ENCODE measurements at places on chromosomes 12 and 14. TPM values are rescaled to one million over a fixed set of nuclear protein-coding genes. Genes with fewer than 3 reads are reported as not detected.

DNA sequence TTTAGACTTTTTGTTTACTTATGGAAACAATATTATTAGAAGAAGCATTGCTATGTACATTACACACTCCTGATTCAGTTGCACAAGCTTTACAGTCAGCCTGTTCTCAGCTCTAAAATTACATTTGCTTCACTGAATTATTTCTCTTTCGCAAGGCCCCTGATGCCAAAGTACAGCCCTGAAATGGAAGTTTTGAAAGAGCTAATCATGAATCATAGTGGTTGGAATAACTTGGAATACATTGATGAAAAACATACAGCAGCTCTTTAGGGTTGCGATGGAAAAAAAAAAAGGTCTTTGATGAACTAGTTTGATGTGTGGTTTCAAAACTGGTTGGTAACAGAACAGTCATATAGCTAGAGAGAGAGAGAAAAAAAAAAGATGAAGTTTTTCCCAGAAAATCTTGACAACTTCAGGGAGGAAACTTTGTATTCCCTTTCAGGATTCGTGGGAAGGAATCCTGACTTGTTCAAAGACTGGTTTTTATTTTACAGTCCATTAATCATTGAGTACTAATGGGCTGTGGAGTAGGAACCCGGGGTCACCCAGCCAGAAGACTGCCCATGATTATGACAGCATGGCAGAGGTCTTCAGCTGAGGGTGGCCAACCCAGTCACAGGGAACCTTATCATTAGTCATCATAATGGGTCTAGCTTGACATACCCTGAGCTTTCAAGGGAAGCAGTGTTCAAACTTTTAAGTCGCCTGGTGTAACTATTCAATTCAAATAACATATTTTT, 460.1 kb downstream of the NAV3 start:
- DNase-seq = no peak

DNA sequence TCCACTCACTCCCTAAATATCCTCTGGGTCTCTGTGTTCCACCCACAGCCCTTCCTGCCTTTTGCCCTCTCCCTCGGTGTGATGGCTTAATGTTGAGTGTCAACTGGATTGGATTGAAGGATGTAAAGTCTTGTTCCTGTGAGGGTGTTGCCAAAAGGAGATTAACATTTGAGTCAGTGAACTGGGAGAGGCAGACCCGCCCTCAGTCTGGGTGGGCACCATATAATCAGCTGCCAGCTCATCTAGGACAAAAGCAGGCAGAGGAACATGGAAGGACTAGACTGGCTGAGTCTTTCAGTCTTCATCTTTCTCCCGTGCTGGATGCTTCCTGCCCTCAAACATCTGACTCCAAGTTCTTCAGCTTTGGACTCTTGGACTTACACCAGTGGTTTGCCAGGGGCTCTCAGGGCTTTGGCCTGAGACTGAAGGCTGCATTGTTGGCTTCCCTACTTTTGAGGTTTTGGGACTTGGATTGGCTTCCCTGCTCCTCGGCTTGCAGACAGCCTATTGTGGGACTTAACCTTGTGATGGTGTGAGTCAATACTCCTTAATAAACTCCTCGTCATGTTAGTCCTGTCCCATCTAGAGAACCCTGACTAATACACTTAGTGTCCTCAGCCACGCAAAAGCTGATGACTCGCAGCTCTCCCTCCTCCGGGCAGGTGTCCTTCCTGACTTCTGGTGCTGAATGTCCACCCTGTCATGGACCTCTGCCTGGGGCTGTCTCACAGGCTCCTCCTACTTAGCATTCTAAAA, 5.9 kb downstream of the DGLUCY start:
- no peak for DNase-seq

ZNF385A gene
- 16.5 TPM for polyA plus RNA-seq

- no peak for DNase-seq
Measured at GRCh38 chr12:64688219-64688618, 71.0 kb downstream of the GNS start.

DNA sequence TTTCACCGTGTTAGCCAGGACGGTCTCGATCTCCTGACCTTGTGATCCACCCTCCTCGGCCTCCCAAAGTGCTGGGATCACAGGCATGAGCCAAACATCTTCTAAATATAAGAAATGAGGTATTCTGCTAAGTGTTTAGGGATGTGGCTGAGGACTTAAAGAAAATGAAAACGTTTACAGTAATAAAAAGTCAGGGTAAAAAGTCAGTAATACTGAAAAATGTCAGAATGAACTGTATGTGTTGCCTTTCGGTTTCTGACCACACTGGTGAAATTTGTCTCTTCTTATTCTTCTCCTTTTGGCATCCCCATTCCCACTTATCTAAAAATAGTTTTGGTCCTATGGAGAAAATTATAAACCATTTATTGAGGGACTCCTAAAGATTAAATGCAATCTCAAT, 20.5 kb downstream of the TMEM116 start:
- DNase-seq = no peak

DNA sequence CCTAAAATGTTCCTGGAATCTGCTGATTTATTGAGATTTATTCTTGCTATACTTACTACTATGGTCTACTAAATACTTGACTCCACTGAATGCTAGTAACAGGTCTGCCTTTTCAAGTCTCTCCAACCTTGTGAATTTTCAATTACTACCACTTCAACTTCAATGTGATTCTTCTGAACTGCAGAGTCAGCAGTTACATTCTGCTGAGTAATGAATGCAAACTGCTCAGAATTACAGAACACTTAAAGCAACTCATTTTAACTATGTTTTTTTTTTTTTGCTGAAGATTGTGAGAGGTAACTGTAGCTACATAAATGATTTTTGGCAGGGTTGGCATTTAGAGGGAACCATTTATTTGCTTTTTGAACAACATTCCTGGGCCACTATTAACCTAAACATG, 41.8 kb downstream of the ARF6 start:
- DNase-seq = no peak

- DNase-seq = no peak
Measured at GRCh38 chr14:95222870-95223398, 65.6 kb upstream of the DICER1 start.

HVCN1 gene
- polyA plus RNA-seq = 15.7 TPM

- no peak for DNase-seq
Measured at GRCh38 chr14:37787879-37788494, 192.6 kb downstream of the TTC6 start.

TMCC3 gene
- 16.7 TPM for polyA plus RNA-seq

LMNTD1 gene
- polyA plus RNA-seq = not detected

- DNase-seq = no peak
Measured at GRCh38 chr14:102315121-102315520, 4.4 kb upstream of the ZNF839 start.

GRCh38 chr12:64122154-64122553, 99.9 kb downstream of the KICS2 start:
- DNase-seq = no peak

- DNase-seq = no peak
Measured at GRCh38 chr12:57940915-57941164, 527 bp upstream of the ATP23 start.

DNA sequence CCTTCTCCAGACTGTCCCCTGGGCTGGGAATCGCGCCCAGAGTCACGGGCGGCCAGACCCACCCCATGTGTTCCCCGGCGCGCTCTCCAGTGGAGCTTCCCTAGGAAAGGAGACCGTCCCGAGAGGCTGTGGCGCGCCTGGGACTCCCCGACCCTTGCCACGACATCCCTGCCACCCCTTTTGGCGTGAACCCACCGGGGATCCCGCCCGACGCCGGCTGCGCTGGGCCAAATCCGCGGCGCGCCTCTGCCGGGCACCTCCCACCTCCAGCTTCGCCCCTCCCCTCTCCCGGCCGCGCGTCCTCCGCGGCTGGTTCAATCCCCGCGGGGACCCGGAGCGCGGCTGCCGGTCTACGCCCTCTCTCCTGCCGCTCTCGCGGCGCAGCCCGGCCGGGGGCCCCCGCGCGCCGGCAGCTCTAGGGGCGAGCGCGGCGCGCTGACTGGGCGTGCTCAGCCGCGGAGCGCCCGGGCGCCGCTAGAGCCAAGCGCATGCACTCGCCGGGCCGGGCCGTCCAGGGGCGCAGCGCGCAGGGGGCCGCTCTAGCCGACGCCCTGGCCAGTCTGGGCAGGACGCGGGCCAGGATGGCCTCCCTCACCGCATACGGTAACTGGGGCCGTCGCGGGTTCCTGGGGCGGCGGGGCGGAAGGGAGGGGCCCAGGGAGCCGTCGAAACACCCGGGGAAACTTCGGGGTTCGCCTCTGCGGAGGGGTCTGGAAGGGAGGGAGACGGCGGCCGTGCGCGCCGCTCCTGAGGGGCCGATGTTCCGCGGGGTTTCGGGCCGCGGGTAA, 77.4 kb upstream of the ANO4 start:
- DNase-seq = no peak

TMPRSS12 gene
- polyA plus RNA-seq = not detected

DNA sequence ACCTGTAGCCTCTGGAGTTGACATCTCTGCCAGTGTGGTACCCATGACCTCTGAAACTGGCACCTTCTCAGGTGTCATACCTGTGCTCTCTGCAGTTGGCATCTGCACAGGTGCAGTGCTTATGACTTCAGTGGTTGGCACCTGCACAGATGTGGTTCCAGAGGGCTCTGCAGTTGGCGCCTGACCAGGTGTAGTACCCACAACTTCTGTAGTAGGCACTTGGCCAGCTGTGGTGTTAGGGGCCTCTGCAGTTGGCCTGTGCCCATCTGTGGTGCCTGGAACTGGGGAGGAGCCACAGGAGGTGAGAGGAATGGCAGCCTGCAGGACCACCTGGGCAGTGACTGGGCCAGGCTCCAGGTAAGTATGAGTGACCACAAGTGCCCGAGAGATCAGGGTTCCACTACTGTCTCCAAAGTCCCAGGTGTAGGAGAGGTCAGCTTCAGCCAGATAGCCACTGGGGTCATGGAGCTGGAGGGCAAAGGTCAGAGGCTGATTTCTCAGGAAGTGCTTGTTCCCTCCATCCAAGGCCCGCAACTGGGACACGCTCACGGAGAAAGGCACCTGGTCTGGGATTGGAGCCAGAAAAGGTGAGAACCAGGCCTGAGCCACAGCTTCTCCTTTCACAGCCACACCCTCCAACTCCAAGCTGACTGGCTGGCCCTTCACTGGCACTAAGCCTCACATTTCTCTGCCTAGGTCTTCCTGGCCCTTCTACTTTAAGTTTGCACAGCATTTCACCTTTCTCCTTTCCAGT, 8.6 kb downstream of the PMEL start:
- DNase-seq = no peak

DNA sequence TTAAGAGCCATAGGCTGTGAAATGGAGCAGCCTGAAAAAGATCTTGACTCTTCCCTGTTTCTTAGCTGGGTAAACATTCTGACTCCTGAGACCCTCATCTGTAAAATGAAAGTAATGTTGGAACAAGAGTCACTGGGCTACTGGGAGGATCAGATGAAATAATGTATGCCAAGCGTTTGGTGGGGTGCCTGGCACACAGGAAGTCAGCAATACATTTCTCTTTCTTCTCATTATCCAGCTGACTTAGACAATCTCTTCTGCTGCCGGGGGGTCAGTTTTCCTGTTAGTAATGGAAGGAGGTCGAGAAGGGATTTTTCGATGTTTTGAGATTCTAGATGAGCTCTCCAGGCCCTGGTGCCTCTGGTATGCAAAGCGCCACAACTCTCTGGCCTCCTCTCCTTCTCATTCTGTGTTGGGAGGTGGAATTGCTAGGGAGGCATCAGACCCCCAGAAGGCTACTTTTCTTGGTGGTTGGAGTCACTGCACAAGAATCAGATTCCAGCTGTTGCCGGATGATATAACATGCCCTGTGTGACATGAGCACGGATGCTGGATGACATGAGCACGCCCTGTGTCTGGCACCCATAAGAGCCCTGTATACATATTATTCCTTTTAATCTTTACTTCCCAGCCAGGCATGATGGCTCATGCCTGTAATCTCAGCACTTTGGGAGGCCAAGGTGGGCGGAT, 4.3 kb downstream of the OASL start:
- no peak for DNase-seq

DNA sequence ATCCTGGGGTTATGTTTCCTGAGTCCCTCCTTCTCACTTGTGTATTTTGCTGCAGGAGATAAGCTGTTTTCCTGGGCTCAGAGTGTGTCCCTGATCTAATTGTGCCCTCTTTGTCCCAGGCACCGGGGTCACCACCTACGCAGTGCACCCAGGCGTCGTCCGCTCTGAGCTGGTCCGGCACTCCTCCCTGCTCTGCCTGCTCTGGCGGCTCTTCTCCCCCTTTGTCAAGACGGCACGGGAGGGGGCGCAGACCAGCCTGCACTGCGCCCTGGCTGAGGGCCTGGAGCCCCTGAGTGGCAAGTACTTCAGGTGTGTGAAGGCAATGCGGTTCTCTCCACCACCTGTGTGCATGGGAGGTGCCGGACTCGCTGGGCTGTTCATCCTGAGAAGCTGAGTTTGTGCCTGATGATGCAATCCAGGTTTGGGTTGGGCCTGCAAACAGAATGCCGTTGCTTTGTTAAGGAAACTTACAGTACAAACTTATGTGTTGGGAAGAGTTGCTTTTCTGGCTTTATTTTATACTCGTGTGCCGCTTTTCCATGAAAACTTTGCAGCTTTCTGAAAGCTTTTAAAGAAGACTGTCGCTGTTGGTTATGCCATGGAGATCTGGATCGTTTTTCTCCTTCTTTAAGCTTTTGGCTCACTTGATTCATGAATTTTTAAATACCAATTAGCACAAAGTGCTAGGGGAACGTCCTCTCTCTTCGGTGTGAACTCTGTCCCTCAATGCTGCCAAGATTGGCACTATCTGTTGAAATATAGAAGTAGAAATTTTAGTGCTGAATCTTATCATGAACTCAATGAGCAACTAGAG, 27.6 kb downstream of the RDH12 start:
- no peak for DNase-seq

KRT74 gene
- not detected for polyA plus RNA-seq

DNA sequence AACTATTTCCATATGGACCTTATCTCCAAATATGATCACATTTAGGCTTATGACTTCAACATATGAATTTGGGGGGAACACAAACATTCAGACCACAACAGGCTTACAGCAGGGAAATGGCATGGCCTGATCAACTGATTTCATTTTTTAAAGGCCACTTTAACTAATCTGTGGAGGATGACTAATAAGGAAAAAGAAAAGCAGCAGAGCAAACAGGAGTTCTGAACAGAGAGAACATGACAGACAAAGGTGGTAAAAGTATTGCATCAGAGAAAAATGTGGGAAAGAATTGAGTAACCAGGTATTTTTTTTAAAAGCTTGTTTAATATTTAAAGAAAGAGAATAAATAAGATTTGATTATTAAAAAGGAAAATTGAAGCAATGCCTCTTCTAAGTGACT, 366.1 kb upstream of the TMPO start:
- DNase-seq = no peak

PAWR gene
- polyA plus RNA-seq = 48.7 TPM

Measured in left renal pelvis (tissue), 4 donors.